ENCODE measurements at places on chromosomes 12 and 14.

DNA sequence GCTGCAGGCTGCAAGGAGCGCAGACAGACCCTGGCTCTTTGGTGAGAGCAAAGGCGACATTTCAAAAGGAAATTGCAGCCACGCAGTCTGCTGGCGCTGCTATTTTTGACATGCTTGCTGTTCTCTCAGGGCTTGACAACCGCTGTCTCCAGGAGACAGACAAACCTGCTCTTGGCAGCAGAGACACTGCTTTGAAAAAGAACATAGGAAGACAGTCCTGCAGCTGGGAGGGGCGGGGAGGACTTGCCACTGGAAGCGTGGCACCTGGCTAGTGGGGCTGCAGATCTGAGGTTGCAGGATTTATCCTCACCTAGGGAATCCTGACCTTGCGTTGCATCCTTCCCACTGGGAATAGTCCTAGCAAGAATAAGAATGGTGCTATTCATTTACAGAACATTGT is 91.8 kb upstream of the KCNA1 start:
- no peak for DNase-seq

DNA sequence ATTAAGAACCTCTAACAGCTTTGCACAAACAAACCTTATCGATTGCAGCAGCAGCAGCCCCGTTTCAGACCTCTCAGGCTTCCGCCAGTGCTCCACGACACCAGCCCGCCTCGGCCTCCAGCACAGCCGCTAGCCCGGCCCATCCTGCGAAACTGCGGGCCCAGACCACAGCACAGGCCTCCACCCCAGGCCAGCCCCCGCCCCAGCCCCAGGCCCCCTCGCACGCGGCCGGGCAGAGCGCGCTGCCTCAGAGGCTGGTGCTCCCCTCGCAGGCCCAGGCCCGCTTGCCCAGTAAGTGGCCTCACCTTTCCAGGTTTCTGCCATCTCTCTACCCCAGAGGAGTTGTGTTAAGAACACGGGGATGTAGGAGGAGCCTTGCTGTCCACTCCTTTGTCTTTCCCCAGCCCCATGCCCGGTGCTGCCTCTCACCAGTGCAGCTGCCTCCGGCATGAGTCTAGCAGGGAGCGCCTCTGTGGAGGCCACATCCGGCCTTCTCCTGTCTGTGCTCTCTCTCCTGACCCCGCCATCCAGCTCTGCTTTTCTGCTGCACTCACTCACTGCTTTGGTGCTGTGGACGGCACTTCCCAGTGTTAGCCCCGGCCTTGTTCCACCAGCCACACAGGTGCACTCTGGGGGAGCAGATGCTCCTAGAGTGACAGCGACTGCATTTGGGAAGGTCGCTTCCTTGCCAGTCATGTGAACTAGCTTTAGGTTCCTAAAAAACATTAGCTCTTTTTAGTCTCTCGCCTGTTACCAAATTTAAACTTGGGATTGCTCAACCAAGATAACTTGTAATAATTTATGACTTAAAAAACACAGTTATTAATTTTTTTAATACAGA is 71.5 kb downstream of the EP400 start:
- no peak for DNase-seq

- DNase-seq: no peak
These were observed 103.7 kb downstream of the SCARB1 start for GRCh38 chr12:124759841-124760503.

DNA sequence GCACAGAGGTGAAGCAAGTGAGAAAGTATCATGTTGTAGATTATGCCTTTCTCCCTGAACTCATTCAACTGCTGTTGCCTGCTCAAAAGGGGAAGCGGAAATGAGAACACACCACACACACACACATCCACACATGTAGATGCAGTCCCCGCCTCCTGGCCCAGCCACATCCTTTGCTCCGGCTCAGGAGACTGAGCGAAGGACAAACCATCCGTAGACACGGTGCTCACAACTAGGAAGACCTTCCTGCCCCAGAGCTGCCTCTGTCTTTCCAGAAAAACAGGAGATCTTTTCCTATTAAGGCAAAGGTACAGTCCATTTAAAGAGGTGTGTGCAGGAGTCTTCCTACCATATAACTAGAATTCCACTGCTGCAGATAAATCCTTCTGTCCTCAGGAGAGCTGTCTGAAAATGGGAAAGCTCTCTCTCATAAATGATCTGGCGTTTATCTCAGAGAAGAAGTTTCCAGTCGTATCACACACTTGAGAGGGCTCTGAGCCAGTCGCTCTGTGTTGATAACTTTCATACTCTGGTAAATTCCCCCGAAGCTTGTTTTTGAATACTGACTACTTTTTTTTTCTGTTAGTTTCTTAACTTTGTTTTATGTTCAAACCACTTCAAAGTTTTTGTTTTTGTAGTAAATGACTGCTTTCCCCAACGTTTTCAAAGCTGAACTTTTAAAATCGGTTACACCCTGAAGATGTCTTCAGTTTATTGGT is at the start of gene TESPA1:
TESPA1 (minus strand) TSS at position 105 of the 719 bp plus-strand sequence. CDS start 10,200 bp downstream, outside the sequence.
- DNase-seq: no peak

DNA sequence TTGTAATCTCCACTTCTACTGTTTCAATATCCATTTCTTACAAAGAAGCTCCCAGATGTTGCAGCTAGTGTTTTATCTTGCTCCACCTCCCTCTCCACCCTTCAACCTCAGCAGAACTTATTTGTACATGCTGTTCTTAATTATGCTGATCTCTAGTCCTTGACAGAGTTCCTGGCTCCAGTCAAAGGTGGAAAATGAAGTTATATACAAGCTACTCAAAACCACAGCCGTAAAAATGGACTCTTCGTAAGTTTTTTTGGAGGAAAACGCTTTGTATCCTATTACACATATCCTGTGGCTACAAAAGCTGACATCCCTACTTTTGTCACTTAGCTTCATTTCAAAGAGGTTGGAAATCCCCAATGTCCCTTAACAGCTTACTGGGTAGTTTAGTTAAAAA is 1.3 kb downstream of the CLEC1A start:
- DNase-seq: no peak

GRCh38 chr12:13114251-13115052 is 11.0 kb upstream of the GSG1 start:
- DNase-seq: no peak

- DNase-seq: no peak
These were observed 78.0 kb upstream of the SSTR1 start for GRCh38 chr14:38129705-38130104.

DNA sequence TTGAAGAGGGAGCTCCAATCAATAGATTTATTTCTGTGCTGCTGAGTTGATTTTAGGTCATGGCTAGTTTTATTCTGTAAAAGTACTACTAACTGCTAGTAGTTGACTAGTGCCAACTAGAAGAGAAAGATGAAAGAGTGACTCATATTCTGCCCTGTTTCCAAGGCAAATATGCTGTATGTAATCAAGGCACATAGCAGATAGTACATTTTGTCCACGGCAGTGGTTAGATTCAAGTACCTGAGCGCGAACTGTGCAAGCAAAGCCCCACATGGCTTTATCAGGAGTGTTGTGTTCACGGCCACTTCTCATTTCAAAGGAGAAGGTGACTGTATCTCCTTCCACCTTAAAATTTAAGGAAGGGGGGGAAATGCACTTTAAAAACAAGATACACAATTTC is 126.8 kb downstream of the TRAFD1 start:
- DNase-seq: no peak

Data from NCI-H1930 (cell line).